NCI-H187 (cell line): ENCODE measurements at places on chromosomes 16 and 17.

DNA sequence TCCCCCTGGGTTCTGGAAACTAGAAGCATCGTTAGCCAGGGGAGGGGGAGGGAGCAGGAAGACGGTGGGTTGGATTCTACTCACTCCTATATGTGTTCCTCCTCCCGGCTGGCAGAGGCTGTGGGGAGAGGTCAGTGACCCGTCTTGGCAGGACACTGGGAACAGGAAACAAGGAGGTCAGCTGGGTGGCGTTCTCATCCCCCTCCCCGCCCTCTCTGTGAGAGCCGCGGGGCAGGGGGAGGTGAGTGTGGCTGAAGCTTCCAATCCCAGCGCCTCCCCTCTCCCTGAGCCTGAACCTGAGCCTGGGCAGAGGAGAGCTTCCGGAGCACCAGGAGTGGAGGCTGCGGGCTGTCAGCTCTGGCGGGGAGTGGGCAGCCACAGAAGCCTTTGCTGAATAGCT lies 12.5 kb downstream of the GPRC5C start:
- no peak for DNase-seq

DNA sequence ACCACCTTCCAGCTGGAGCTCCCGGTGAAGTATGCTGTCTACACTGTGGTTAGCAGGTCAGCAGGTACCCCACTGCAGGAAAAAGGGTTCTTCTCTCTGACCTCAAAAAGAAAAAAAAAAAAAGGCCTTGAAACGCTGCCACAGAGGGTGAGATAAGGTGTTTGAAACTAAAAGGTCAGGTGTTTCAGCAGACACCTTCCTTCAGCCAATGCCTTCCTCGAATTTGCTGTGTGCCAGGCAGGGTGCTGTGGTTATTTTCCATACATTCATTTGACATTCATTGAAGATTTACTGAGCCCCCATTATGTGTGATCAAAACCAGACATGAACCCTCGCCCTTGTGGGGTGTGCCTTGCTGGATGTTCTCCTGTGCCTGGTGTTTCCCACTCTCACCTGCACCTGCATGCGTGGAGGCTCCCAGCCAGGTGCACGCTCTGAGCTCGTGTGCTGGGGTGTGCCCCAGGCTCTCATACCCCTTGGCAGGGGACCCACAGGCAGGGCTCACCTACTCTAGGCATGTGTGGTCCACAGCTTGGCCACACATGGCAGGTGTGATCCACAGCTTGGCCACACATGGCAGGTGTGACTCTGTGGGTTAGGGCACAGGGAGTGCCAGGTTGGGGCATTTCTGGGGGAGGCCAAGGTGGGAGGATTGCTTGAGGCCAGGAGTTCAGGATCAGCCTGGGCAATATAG lies 15.8 kb upstream of the ITGAD start:
- no peak for DNase-seq

DNA sequence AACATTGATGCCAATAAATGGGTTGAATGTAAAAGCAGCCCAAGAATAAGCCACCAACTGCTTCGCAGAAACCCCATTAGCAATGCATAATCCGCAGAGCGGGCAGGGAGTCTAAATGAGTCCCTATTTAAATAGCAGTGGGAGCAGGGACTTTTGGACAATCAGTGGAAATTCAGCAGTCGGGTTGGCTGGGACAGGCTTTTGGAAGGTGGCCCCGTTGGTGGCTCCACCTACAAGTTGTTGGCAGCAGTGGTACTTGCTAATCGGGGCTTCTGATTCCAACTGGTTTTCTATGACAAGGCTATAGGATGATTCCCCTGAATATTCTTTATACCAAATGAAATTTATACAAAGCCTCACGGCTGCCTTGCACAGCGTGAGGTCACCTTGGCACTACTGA lies 86.3 kb downstream of the WDR59 start:
- DNase-seq, result no peak

- no peak for DNase-seq
Observed at GRCh38 chr17:13575922-13576419, 25.8 kb downstream of the HS3ST3A1 start.

DNA sequence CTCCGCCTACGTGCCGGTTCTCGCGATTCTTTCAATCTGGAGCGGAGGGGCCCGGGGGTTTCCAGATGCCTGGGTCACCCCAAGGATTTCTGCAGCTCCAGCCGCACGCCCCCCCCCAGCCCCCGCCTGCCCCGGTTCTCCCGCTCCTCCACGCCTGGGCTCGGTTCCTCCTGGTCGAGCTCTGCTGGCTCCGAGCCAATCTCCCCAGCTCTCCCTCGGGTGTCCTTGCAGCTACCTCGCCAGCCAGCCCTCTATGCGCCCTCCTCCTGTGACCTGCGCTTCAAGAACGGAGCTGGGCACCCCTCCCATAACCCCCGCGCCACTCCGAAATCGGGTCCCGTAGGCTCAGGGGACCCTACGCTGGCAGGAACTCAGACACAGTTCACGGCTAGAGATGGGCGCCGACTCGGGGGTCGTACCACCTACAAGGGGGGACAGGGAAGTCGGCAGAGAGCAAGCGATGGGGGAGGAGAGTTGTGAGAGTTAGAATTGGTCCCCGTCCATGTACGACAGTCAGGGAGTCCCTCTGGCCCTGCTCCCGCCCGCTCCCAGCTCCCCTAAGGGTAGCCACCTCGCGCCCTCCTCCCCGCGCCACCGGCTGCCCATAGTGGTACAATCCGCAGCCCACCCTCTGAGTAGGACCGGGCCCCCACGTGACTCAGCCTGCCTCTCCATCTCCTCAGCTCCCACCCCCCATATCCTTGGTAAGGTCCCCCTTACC lies 961 bp downstream of the FGF11 start:
- no peak for DNase-seq

DNA sequence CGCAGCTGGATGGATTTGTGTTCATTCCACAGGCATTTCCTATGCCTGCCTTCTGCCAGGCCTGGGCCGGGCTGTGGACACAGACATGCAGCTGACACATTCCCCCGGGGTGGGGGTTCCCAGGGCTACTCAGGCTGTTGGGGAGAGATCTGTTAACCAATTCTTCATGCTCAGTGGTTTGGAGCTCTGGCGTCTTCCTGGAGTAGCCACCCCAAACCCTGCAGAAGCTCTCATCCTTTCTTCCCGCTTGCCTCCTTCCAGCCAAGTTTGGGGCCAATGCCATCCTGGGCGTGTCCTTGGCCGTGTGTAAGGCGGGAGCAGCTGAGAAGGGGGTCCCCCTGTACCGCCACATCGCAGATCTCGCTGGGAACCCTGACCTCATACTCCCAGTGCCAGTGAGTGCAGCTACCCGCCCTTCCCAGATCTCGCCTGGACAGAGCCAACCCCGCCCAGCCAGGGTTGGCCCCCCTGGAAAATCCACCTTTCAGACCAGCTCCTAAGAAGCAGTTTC lies 2.6 kb downstream of the ENO3 start:
- DNase-seq, result no peak

DNA sequence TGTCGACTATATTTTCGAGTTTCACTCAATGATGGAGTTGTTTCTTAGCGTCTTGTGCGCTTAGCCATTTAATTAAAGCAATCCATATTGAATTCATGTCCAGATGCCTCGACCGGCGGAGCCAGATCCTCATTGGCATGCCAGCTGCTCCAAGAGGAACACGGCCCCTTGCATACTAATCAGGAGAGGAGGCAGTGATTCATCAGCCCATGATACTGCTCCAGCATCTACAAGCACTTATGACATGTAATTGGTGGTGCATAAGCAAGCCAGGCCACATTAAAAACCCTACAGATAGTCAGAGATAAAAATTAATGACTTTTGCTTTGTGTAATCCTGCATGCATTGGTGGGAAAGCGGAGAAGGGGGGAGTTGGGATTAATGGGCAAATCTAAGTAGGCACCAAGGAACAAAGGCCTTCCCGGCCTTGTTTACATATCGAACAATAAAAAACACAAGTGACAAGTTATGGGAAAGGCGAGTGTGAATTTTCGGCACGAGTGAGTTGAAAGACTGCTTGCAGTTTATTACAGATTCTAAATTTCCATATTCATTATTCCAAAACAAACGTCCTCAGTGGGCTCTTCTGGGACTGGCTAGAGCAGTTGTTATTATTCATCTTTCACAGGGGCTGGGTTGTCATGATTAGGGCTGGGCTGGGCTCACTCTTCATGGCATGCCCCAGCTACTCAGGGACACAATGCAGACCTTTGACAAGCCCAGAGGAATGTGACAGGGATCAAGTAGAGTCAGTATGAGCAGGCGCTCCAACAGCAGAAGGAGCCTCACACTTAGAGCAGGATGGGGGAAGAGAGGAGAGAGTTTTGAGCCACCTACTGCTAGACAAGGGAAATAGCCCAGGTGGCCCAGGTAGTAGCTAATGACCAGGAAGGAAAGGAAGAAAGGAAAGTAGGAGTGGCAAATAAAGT lies 281.7 kb upstream of the ZFHX3 start:
- DNase-seq, result no peak

DNA sequence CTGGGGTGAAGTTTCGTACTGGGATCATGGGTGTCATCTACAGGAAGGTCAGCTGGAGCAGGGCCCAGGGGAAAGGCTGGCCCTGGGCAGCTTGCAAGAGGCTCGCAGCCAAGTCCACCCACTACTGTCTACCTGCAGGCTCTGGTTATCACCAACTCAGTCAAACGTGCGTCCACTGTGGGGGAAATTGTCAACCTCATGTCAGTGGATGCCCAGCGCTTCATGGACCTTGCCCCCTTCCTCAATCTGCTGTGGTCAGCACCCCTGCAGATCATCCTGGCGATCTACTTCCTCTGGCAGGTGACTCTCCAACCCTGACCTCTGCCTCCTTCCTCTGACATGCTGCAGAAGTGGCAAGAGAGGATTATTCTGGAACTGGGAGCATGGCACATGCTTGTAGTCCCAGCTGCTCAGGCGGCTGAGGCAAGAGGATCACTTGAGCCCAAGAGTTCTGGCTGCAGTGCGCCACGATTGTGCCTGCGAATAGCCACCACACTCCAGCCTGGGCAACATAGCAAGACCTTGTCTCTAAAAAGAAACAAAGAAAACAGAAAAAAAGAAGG lies 29.2 kb downstream of the ABCC3 start:
- no peak for DNase-seq

- DNase-seq, result no peak
Observed at GRCh38 chr16:14450846-14451245, 179.2 kb downstream of the PARN start.

- DNase-seq, result no peak
Observed at GRCh38 chr17:50949128-50949988, 83.2 kb upstream of the TOB1 start.

DNA sequence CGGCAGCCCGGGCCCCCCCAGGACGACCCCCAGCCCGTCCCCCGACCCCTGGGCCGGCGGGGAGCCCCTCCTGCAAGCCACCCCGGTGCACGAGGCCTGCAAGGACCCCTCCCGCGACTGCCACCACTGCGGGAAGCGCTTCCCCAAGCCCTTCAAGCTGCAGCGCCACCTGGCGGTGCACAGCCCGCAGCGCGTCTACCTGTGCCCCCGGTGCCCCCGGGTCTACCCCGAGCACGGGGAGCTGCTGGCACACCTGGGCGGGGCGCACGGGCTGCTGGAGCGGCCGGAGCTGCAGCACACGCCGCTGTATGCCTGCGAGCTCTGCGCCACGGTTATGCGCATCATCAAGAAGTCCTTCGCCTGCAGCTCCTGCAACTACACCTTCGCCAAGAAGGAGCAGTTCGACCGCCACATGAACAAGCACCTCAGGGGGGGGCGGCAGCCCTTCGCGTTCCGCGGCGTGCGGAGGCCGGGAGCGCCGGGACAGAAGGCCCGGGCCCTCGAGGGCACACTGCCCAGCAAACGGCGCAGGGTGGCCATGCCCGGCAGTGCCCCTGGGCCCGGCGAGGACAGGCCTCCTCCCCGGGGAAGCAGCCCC lies 15.6 kb upstream of the ZFPM1 start:
- no peak for DNase-seq

- no peak for DNase-seq
Observed at GRCh38 chr17:2346475-2346874, 9.2 kb downstream of the SGSM2 start.
